ENCODE measurements at places on chromosomes 3 and 15.

- no peak for DNase-seq
These were observed 151.0 kb upstream of the RGMA start for GRCh38 chr15:93239993-93240392.

- DNase-seq = no peak
These were observed 43.7 kb downstream of the RASGRF1 start for GRCh38 chr15:79046691-79047404.

GRCh38 chr3:60055765-60056164, 1005.9 kb upstream of the CFAP20DC start:
- no peak for DNase-seq

- DNase-seq = no peak
These were observed 5.1 kb downstream of the CTNNB1 start for GRCh38 chr3:41204369-41204768.

GRCh38 chr3:52609316-52609815, 73.0 kb downstream of the UQCC5 start:
- DNase-seq = no peak

GRCh38 chr3:22587446-22587845, 615.7 kb upstream of the UBE2E2 start:
- no peak for DNase-seq

DNA sequence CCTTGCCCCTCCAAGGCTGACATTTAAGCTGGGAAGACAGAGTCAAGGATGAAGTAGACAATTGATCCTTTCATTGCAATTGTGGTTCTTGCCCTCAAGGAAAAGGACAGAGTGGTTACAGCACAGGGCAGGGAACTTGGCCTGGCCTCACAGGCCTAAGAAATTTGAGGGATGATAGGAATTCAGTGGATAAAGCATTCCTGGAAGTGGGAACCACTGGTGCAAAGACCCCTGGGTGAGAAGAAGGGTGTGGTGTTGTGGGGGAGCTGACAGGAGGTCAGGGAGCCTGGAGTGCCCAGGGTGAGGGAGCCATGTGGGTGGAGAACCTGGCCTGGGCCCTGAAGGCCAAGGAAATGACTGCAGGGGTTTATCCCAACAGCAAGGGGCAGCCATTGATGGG, 287.4 kb downstream of the UACA start:
- no peak for DNase-seq

DNA sequence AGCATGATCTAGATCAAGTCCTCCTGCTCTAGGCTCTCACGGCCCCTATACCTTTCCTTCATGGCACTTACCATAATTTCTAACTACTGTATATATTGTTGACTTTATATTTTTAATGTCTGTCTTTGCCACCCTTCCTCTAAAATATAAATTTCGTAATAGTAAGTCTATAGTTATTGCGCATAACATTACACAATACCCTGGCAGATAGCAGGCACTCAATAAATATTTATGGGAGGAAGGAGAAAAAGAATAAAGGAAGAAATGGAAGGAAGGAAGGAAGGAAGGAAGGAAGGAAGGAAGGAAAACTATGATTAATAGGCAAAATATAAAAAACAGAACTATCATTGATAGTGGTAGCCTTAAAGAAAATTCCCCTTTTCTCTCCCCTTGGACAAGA, 190.3 kb upstream of the LMCD1 start:
- DNase-seq = no peak

- no peak for DNase-seq
These were observed 36.7 kb downstream of the ACSBG1 start for GRCh38 chr15:78197632-78198031.

DNA sequence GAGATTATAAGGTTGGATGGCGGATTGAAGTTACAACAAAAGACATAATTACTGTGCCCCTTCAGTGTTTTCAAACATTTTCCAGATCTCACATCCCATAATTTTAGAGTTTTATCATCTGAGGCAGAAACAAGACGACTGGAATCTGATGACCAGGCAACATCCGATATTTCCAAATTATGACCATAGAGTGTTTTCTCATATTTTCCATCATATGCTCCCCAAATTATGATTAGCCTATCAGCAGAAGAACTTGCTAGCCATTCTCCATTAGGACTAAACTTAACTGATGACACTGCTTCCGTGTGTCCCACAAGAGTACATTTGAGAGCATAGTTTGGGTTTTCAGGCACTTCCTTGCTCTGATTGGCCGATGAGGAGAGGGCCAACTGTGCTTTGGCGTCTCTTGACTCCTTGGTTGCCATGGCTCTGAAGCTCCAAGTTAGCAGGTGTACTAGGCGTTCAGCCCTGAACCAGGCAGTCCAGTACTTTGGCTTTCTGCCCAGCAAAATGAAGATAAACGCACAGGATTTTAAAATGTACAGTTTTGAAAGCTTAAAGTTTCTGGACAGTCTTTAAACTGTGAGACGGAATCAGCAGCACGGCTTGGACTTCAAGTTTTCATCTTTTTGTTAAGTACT, 638 bp downstream of the WDR5B start:
- DNase-seq = peak; percentile 48

DNA sequence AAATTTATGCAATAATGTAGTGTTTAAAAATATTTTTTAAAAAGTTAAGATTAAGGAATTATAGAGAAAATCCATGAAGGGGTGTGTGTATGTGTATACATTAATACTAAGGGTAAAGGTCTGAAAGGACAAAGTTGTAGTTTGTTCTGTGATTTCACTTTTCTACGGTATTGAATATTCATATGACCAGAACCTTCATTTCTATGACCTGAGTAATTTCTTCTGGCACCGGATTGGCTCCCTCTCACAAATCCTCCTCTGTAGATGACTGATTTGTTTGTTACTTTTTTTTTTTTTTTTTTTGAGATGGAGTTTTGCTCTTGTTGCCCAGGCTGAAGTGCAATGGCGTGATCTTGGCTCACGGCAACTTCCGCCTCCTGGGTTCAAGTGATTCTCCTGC, 20.9 kb downstream of the GMPS start:
- peak; percentile 24 for DNase-seq

DNA sequence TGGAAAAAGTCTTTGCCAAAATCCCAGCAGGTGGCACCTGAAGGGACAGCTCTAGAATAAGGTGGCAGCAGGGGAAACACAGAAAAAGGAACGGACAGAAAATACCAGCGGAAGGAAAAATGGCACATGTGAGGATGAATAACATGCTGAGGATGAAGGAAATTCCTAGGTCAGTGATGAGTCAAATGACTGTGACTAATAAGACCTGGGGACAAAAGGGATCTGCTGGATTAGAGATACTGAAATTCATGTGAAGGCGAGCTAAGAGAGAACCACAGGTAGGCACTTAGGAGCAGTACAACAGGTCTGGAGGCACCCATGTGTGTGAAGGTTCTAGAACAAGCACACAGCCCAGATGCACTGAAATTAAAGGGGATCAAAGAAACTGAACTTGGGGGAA, 482.5 kb downstream of the FOXP1 start:
- peak; percentile 49 for DNase-seq

- no peak for DNase-seq
These were observed 200.8 kb upstream of the STRIT1 start for GRCh38 chr3:155494332-155494731.

- DNase-seq = no peak
These were observed 46.1 kb downstream of the FBLN2 start for GRCh38 chr3:13594991-13595421.

DNA sequence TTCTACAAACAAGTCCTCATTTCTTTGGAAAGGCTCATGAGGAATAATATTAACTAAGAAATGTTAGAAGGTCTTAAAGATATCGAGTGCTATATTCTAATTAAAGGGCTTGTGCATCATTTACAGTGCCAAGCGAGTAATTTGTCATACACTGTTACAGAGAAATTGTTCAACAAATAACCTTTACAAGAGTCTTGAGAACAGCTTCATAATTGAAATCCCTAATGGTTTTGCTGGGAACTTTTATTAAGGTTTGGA, 209.5 kb downstream of the MECOM start:
- DNase-seq = no peak

GRCh38 chr3:149717391-149718056, 34.8 kb downstream of the COMMD2 start:
- DNase-seq = peak; percentile 71

- DNase-seq = no peak
These were observed 760.2 kb downstream of the NAALADL2 start for GRCh38 chr3:175619369-175619768.

- no peak for DNase-seq
These were observed 14.3 kb upstream of the BCL6 start for GRCh38 chr3:187759601-187760000.

DNA sequence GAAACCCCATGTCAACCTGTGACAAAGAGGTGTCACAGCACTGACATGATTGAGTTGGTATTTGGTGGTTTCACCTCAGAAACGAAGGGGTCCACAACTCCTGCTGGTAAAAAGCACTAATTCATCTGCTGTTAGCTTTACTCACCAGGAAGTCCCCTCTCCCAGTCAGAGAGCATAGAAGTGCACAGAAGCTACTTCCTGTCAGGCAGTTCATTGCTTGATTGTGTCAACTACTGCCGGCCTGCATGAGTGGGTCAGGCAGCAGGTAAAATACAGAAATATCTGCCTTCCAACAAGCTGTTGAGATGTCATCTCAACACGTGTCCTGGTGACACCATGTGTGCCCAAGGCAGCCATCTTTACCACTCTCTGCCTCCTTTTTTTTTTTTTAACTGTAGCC, 596.6 kb upstream of the NR2F2 start:
- no peak for DNase-seq

DNA sequence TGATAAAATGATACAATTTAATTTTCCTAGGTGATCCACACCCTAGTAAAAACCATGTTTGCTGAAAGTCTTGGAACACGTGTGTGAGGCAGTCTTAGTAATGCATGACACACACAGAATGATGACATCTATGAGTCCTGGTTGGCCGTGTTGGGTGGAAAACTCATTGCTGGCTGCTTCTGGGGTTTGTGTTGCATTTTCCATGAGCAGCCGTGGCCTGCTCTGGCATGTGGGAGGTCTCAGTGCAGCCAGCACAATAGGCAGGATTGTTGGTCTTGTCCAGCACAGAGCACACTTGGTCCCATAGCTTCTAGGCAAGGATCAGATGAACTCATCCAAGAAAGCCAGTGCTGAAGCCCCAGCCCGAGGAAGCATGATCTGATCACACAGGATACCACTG, 172.8 kb upstream of the UBE3A start:
- peak; percentile 22 for DNase-seq

GRCh38 chr3:53803816-53804695, 42.2 kb downstream of the CHDH start:
- no peak for DNase-seq

DNA sequence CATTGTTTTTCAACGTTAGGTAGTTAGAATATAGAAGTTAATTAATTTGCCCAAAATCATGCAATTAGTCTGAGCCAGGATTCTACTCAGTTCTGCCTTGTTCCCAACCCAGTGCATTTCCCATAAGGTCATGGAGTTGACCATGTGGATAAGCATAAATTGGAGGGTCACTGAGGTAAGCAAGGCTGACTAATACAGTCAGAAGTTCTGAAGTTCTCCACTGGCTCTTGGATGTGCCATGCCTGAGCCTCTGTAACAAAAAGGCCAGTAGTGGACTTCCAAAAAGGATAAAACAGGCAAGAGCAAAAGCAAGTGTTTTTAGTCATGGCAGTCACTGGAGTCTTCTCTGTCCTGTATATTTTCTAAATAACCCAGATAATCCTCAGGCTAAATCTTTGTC, 124.4 kb upstream of the PHLDB2 start:
- DNase-seq = no peak

DNA sequence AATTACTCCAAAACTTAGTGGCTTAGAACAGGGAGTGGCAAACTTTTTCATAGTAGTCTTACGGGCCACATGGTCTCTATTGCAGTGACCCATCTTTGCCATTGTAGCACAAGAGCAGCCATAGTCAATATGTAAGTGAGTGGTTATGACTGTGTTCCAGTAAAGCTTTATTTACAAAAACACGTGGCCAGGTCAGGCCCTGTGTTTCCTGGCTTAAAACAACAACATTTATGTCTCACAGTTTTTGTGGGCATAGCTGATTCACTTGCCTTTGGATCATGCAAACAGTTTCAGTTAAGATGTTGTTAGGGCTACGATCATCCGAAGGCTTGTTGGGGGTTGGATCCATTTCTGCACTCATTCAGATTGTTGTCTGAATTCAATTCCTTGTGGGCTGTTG, 103.8 kb downstream of the CHCHD6 start:
- DNase-seq = no peak

GRCh38 chr3:194109192-194109863, 26.6 kb upstream of the HES1 start:
- DNase-seq = no peak

GRCh38 chr3:23751212-23751723, 54.5 kb upstream of the UBE2E1 start:
- peak; percentile 66 for DNase-seq

GRCh38 chr3:185981621-185982020, 43.8 kb upstream of the TRA2B start:
- DNase-seq = no peak

DNA sequence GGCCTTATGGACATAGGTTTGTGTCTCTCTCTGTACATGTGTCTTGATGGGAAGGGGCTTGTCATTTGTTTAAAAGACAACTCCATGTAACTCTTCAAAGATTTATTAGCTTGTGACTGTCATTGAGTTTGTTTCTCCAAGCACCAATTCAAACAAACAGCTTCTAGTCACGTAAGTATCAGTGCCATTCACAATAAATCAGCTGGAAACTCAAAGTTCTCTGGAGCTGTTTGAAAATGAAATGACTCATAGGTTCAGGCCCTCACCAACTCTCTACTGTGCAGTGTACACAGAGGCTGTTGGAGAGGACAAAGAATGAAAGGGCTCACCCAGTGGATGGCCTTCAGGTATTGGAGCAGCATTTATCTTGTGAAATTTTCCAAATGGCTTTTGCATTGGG, 476.3 kb downstream of the AGBL1 start:
- no peak for DNase-seq

DNA sequence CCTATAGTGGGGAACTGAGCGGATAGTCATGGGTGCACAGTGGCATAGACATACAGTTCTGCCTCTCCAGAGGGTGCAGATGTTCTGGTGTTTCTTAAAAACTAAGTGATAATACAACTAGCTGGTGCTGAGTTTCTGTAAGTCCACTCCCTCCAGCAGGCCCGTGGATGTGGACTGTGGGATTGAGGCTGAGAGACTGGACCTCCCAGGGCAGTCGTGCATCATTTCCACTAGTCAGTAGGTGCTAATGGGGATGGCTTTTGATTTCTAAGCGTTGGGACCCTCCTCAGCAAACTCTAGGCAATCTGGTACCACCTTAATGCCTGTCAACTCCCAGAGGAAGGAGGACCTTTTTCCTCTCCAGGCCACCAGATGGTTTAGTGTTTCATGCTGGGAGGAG, 27.3 kb upstream of the TIMP4 start:
- DNase-seq = no peak

DNA sequence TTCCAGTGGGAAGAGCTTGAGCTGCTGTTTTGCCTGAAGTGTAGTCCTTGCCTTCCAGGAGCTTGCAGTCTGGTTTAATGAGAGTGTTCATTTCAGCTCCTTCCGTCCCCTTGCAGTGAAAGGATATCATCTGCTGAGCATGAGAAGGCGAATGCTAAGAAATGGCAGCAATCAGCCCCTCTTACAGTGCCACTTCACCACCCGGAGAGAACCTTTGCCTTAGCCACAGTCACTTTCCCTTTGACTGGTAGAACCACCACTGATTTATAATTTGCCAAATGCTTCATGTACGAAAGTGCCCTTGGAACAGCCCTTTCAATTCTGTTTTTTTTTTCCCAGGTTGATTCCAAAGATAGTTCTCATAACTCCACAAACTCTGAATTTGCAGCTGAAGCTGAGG, 11.5 kb downstream of the TATDN2 start:
- DNase-seq = no peak

- DNase-seq = peak; percentile 25
These were observed 131.6 kb downstream of the TPRA1 start for GRCh38 chr3:127458696-127459604.
